ENCODE measurements at places on chromosomes 7 and 10.

DNA sequence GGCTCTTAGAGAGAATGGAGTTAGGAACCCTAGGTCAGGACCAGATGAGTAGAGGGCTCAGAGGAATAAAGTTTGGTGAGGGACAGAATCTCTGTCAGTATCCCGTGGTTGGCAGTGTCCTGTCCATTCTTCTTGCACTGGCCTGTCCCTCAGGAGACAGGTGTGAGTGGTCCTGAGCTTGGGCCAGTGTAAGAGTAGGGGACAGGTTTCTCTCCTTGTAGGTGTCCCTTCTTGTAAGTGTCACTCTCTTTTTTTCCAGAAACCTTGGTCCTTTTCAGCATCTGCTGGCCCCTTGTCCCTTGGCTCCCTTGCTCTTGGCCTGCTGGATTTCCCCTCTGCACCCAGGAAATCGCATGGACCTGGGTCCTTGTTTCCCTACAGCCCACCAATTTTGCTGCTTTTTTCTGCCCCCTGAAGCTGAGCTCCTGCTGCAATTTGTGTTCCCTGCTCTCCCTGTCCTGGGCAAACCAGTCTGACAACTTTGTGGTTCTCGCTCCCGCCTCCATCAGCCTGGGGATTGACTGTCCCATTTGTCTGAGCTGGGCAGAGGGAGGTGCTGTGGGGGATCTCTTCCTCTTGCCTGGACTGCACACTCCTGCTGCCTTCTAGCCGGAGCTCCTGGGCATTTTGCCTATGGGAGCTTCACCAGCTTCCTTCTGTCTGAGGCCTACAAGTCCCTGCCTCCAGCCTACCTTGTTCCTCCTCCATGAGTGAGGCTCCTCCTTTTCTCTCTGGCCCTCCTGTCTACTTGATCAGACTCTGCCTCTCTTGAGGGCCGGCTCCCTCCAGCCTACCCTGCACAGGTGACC, 6.5 kb downstream of the TSPAN14 start:
- no peak for DNase-seq

DNA sequence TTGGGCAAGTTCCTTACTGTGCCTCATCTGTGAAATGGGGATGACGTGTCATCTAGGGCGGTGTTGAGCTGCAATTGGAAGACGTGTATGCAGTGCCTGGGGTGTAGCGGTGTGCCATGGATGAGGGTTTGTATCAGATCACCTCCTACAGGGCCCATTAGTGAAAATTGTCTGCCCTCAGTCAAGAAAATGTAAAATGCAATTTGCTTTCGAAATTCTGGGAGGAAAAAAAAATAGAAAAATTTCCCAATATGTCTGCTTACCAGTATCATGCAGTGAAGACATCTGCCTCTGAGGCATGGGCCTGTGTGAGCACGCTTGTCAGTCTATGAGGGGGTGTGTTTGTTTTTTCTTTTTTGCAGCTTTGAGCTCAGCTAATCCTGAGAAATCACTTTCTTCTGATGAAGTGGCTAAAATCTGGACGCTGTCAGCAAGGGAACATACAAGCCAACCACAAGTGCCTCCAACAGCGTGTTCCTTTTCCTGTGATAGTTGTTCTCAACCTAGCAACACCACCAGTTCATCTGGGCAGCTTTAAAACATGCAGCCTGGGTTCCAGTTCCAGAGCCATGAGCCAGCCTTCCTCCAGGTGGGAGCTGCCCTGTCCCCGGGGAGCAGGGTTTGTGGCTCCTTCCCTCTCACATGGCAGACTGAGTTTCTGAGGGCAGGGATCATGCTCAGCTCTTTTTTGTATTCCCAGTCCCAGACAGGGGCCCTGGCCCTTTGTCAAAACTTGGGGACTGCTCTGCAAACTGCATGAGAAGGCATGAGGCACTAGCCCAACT, 10.3 kb downstream of the FAM241B start:
- DNase-seq, result no peak

GRCh38 chr10:111076191-111076681, 593 bp upstream of the ADRA2A start:
- no peak for DNase-seq

DNA sequence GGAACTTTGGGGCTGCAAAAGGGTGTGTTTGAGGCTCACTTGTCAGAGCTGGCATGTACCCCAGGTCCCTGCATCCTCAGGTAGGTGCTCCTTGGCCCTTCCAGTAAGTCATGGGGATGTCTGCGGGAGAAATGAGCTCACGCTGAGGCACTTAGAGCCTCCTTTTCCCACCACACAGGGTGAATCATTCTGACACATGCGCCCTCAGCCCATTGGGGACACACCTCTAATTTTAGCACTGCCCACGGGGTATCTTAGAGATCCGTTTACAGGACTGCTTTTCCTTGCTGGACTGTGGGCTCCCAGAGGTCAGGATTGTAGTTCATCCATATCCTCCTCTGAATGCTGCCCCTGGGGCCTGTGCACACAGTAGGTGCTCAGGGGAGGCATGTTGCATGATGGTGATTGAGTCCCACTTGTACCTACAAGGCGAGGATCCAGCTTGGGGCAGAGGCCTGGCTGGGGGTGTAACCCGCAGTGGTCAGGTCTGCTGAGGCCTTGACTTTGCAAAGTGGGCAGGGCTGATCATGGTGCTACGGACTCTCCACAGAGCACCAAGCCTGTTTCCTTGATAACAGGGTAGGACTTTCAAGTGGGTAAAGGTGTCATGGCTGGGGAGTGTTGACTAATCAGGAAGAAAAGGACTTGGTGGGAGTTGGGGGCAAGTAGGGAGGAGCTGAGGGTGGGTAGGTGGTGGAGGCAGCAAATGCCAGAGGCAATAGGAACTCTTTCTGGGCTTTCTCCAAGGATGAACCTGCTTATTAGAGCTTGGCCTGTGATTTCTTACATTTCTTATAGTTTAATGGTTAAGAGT, 5.8 kb downstream of the TSPAN15 start:
- no peak for DNase-seq

DNA sequence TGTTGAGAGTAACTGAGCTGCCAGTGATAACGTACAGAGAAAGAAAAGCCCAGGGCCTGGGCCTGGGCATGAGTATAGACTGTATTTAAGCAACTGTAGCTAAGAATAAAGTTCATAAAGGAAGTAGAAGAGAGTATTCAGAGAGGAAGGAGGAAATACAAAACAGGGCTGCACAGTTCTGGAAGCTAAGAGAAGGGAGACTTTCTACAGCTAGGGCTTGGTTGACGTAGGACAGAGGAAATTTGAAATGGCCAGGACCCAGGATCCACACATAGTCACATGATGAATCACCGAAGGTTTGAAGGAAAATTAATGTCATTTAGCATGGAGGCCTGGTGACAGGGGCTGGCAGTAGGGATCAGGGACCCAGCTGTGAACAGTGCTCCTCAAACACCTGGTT, 66.7 kb downstream of the ARL4A start:
- no peak for DNase-seq

GRCh38 chr10:130921911-130922440, 389.5 kb downstream of the TCERG1L start:
- DNase-seq, result no peak

GRCh38 chr10:78803710-78804109, 265.1 kb upstream of the ZMIZ1 start:
- no peak for DNase-seq

DNA sequence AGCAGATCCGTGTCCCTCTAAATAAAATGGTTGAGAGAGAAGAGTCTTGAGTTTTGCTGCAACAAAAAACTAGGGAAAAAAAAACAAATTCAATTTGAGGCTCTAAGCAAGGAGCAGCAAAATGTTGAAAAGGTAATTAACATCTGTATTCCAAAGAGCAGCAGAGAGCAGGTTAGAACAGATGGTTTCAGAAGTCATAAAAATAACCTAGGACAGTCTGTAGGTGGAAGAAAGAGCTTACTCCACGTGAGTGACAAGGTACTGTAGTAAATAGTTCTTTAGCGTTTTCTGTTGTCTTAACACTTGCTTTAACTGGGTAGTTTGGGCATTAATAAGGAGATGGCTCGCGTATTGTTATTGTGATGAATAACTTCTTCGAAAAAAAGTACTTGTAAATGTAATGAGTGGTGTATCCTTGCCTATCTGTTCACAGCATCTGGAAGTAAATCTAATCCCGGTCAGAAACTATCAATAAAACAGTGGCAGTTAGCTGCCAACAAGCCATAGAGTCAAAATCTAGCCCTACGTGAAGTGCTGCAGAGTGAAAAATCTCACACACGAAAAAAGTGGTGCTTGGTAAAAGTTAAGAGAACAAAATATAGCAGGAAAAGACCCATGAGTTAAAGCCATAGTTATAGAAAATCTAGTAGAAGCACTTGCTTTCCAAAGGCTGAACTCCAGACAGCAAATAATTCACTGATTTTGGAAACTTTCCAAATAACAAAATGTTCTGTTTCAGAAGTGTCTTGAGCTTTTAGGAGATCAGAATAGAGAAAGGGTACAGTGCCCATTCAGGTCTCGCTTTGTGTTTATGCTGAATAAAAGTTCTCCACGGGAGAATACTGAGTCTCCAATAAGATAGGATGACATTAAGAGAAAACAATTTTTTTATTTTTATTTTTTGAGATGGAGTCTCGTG, 49.3 kb upstream of the PARD3 start:
- no peak for DNase-seq

GRCh38 chr10:57898231-57898630, 369.5 kb downstream of the IPMK start:
- no peak for DNase-seq

DNA sequence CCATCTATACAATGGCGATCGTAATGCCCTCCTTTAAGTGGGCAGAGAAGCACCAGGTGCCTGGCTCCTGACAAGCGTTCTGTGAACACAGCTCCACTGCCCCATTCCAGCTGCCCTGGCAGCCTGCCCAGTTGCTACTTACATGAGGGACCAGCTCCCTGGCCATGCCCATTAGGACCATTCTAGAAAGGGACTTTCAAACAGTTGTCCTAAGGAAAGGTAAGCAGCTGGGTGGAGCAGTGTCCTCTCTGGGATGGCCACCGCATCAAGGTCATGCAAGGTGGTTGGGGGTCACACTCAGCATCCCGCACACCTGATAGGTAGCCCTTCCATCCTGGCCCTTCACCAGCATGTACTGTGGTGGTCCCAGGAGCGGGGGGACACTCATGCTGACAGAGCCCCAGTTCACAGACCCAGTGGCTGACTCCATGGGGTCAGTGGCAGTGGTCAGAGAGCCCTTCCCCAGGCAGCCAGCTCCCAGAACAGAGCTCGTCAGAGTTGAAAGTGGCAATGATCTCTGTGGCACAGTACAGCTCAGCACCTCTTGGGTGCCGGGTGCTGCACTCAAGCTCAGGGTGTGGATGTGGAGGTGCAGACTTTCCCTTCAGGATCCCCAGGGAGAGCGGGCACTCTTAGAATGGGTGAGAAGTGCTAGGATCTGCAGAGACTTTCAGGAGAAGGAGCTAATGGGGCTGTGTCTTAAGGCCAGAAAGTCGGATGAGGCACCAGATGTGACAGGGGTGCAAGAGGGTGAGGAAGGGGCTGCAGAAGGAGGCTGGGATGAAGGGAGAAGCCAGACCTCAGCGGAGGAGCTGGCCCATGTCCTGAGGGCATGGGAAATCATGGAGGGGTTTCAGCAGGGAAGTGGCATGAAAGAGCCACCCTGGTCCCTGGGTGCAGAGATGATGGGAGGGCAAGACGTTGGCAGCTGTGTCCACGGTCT, 10.9 kb downstream of the MMRN2 start:
- DNase-seq, result no peak

GRCh38 chr10:44439239-44439957, 54.5 kb upstream of the CXCL12 start:
- DNase-seq, result no peak

GRCh38 chr7:9264395-9264794, 831.0 kb downstream of the NXPH1 start:
- no peak for DNase-seq

DNA sequence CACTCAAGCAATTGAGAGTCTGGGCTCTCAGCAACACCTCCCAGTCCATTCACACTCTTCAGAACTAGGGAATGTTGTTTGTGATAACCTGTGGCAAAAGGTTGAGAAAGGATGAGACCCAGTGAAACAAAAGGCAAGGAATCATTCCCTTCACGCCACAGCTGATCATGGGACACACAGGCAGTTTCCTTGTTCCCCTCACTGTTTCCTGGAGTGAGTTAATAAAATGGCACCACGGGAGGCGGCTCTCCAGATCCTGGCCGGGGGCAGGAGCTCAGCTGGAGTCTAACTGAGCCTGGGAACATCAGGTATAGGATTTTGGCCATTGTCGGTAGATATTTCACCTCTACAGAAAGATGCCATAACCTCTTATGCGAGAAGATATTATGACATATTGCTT, 107.3 kb upstream of the FAM171A1 start:
- DNase-seq, result no peak

DNA sequence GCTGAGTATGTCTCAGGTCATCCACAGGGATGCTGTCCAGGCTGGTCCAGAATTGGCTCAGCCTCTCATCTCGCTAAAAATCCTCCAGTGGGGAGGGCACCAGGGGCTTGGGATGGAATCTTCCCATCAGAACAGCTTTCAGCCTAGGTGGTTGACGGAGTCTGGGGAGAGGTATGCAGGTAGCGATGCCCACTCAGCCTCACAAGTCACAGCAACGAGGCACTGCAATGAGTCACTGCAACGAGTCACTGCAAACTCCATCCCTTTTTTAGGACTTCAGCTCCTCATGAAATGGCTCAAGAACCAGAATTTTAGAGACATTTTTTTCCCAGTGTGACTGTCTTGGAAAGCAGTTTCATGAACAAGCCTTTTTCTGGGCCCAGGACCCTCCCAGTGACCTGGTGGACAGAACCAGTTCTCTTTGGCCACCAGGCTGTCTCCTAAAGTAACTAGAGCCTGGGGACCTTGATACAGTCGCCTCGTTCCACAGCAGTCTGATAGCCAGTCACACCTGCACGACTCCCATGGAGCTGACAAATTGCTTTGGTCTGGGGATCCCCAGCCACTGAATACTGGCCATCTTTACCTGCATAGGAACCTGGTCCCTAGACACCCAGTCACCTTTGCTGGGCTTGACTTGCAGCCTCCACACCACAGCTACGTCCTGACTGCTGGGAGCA, 41.3 kb upstream of the PPP2R2D start:
- no peak for DNase-seq

- DNase-seq, result no peak
These were observed 74.3 kb upstream of the SHH start for GRCh38 chr7:155886391-155887173.

DNA sequence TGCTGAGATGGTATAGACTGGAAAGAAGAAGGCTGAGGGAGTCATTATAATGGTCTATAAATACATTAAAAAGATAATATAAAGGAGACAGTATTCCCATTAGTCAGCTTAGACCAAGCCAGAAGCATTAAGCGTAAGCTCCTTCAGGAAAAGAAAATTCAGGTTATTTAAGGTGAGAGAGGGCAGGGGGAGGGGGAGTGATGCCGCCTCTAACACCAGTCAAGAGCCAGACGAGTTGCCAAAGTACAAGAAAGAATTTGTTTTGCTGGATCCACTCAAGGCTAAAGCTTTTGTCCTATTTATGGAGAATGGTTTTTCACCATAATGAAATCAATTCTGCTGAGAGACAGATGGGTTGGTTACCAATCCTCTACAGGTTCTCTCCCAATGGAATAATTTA, 99.3 kb downstream of the CFAP58 start:
- DNase-seq, result no peak

DNA sequence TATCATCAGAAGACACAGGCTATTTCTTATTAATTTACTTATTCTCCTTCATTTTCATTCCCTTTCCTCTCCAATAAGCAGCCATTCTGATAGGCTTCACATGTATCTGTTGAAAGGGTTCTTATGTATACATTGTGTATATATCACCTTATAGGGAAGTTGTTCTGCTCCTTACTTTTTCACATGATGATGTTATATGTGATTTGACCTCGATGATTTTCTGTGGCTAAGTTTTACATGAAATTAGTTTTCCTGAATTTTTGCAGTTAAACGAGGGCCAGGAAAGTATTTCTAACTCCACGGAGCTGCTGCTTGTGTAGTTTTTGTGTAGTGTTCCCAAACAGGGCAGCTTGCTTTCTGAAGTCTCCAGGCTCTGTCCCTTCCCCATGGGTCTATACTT, 84.5 kb downstream of the SH2D4B start:
- no peak for DNase-seq

Data from stimulated activated CD4-positive, alpha-beta T cell treated with anti-CD3 and anti-CD28 coated beads, Interleukin-12 subunit alpha, Interleukin-12 subunit beta, amount 100 ng/mL, for 24 hours (primary cell).